Putamen (tissue), 1 donor: ENCODE measurements at places on chromosomes 4 and X.

DNA sequence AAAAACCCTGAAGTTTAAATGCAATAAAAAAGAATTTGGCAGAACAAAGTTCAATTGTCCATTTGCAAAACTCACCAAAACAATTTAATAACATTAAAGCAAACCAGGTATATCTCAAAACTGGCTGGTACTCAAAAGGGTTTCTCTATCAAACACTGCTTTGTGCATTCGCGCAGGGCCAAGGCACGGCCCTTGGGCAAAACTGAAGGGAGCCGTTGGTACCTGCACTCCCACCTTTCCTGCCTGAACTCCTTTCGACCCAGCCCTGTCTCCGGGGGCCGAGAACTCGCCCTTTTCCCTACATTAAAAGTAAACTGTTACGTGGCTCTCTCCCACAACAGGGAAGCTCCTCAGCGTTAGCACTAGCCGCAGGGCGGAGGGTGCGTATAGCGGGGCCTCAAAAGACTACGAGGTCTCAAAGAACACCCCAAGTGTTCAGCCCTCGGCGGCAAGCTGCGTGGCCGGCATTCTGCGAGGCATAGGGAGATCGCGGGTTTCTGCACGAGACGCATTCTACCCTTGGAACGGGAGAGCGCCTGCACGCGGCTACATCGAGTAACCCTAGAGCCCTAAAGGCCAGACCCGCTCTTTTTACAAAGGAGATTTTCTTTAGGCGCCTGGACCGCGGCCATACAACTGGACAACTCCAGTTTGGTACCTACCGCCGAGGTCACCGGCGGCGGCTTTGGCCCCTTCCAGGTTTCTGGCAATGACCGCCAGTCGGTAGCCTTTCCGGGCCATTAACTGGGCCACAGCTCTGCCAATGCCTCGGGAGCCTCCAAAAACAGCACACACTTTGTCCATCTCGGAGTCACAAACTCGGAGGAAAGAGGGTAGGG lies 550 bp downstream of the CBR4 start:
- DNase-seq: peak; percentile 63

DNA sequence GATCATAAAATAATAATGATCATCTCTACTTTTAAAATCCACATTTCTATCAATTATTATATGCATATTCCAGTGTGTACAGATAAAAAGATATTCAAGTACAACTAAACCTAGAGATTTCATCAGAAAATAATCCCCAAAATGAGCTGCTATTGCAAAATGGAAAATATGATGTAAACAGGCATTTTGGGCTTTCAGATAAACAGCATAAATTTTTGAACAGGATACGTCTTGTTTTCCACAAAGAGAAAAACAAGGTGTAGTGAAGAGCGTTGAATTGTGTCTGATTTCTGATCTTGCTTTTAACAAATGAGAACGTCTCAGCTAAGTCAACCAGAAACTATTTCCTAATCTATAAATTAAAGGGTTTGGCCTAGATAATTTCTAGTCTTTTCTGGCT lies 349.6 kb upstream of the FTHL17 start:
- no peak for DNase-seq

GRCh38 chrX:121832446-121832845 lies 785.0 kb downstream of the GLUD2 start:
- no peak for DNase-seq

DNA sequence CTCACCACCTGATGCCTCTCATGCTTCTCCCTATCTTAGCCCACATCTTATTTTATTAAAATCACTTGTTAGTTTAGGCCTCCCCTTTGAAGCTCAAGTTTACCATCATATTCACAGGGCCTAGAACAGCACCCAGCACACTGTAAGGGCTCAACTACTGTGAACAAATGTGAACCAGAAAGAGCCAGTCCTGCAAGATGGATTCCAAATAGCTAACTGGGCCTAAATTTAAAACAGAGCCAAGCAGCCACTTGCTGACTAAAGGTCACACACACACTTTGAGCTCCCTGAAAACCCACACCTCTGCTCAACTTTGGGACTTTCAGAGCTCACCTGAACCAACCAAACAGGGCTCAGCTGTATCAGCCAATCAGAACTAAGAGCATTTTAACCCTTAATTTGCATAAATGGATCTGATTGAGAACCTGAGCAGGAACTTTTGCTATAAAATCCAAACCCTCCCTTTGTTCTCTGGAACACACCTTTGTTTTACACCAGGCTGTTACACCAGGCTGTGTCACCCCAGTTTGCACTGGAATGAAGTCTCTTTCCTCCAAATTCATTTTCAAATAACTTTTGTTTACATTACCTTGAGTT lies 62.1 kb upstream of the EXOC1L start:
- DNase-seq: no peak

DNA sequence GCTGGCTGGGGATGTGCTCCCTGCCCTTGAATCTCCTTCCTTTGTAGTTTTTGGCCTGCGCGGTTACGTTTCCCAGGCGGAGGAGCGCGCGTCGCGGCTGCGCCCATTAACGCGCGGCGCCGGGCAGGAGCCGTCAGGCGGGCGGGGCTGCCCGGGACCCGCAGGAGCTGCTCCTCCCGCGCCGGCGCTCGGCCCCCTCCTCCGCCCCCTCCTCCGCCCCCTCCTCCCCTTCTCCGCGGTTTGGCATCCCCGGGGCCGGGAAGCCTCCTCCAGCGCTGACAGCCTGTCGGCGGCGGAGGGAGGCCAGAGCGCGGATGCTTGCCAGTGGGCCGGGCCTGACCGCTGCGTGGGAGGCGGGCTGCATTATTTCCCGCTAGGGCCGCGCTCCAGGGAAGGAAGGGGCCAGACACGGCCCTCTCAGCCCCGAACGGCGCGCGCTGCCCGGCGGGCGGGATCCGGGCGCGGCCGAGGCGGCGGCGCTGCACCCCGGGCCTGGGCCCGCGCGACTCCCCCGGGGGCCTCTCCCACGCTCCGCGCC lies at the start of gene DCLK2:
Gene DCLK2 (plus strand): TSS at position 405 of the 538 bp plus-strand sequence. CDS start 583 bp downstream, outside the sequence.
- DNase-seq: peak; percentile 81
